ENCODE measurements at places on chromosomes 1 and 21.

DNA sequence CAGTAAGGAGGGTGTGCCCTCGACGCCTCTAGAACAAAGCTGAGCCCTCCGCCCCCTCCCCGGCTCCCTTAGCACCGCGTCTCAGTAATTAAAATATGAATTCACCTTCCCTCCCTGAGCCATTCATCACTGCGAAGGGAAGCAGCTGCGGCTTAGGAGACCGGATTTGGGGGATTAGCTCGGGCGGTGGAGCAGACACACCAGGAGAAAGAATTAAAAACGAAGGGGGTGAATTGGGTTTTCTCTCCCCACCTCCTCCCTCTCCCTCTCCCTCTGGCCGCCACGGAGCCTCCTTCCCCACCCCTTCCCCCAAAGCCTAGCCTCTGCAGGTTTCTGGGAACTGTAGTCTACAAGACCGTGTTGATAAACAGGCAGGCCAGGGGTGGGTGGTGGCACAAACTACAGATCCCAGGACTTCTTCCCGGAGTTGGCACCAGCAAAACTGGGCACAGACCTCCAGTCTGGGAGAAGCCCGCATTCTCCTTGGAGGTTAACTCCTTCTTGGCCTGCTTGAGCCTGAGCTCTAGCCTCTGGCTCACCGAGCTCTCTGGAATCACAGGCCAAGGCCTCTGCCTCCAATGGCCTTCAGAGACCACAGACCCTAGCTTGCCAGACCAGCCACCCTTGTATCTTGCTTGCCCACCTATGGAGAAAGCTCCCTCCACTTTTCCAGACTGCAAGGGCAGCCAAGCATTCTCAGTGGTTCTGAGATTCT is 10.8 kb downstream of the BLACAT1 start:
- DNase-seq, result no peak

GRCh38 chr1:7609311-7609994 is 161.6 kb upstream of the VAMP3 start:
- DNase-seq, result no peak

DNA sequence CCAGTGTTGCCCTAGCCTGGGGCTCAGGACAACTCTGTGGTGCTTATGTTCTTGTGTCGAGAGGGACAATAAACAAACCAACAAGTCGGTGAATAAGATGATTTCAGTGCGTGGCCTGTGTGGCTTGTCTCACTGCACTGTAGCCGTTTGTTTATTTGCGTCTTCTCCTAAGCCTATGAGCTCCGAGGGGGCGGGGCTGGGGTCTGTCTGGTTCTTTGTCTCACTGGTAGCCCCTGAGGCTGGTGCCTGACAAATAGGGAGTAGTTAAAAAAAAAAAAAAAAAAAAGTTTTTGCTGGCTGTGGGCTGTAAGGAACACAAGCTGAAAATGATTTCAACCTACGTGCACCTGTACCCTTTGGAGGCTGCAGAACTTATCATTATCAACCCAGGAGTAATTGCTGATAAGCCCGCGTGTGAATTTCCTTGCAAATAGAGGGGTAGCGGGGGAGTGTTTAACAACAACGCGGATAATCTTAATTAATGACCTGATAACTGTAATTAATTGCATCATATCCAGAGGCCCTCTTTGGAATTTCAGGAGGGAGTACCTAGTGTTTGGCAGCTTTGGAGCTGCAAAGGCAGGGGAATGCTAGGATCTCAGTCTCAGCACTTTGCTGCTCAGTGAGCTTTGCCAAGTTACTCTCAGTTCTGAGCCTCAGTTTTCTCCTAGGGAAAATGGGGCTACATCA is 925 bp upstream of the ARHGEF10L start:
- no peak for DNase-seq

GRCh38 chr1:44033756-44034155 is 2.5 kb upstream of the SLC6A9 start:
- no peak for DNase-seq

DNA sequence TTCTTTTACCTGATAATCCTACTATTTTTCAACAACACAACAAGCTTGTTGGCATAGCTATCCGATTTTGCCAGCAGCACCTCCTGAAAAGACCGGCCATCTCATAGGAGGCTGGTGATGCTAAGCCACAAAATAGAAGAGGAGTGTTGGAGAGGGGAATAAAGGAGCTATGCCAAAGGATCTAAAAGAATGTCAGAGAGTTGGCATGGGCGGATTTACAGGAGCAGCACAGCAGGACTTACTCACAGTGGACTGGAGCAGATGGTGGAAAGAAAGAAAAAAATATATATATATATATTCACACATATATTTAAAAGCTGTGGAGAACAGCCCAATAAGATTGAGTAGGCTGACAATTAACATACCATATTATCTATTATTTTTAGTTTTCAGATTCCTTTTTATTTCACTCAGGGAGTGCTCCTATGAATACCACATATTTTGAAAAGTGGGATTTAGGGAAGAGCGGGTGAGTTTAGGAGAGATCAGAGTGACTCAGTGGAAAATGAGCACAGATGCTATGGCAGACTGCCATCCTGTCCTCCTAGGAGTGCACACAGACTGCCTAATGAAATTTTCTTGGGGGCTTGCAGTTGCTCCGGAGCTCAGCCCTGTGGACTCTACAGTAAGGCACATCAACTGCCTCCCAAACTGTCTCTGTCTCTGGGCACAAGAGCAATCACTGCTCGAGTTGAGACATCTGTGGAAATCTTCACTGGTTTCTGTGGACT is 394.4 kb upstream of the CHRM3 start:
- no peak for DNase-seq

- DNase-seq, result no peak
Observed at GRCh38 chr21:14875186-14875585, 189.6 kb downstream of the NRIP1 start.

Data from CD4-positive, alpha-beta T cell treated with Interferon alpha-2 for 1 hour (primary cell).